CD4-positive, alpha-beta T cell treated with Interleukin-15 for 1 hour (primary cell): ENCODE measurements at places on chromosomes 6 and 20.

- DNase-seq = no peak
Observed at GRCh38 chr6:151721671-151722070, 85.8 kb upstream of the ESR1 start.

DNA sequence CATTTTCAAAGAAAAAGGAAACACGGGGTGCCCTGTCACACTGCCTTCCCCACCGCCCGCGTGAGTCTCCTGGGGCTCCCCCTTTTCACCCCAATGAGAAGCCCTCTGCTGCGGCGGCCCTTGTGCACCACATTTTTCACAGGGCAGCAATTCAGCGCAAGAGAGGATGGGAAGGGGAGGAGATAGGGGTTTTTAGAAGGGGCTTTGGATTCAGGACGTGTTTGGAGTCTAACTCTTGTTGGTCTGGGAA is 726 bp upstream of the ARFGEF3 start:
- no peak for DNase-seq

- DNase-seq = no peak
Observed at GRCh38 chr6:87196275-87196842, 41.0 kb downstream of the ZNF292 start.

- no peak for DNase-seq
Observed at GRCh38 chr20:18611492-18611891, 23.6 kb downstream of the DTD1 start.

DNA sequence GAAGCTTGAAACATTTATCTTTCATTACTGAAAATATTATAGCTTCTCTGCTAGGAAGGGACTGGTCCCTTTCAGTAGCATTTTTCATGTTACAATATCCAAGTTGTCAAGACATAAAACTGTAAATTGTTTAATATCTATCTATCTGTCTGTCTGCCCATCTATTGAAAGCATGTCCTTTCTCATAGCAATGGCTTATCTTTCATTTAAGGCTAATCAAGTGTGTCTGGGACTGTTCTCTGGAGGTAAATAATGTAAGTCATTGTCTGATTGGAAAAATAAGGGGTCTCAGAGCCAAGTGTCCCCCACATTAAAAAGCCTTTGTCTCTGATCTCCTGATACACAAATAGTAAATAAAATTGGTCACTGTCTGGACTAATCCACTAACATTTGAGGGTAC is 135.5 kb downstream of the PKHD1 start:
- DNase-seq = no peak

DNA sequence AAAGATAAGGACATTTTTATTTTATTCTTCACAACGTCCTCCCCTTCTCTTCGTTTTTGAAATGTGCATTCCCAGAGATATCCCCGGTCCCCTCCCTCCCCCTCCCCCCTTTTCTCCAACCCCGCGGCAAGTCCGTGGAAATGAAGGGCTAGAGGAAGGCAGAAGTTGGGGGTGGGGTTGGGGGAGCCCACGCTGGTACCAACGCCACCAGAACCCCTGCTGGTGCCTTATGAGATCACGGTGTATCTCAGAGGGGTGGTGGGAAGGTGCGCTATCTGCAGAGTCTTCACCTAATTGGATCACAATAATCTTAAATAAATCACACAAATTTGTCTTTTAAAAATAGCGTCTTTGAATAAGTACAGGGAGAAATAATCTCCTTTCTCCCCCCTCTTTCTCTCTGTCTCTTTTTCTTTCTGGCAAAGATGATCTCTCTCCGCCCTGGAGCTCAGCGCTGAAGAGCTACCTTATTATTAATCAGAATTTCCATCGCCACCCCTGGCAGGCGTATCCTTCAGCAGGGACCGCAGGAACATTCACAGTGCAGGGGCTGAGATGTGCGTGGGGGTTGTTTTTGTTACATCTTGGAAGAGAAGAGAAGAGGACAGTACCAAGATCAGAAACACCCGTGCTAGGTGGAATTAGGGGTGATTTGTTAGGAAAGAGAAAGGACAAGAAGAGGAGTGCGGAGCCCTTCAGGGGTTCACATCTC is 915 bp downstream of the CLVS2 start:
- DNase-seq = no peak

DNA sequence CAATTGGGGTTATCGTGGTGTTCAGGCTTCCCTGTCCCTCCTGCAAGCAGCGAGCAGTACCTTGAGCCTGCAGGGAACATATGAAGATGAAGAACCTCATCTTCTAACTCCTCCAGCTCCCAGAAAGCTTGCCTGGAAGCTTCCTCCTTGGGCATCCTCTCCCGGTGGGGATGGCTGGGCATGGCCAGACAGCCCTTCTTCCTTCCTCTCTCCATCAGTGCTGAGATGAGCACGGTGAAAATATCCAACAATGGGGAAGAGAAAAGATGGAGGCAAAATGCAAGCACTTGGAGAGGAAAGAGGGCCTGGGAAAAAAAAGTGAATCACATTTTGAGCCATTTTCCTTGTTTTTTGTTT is 107.7 kb upstream of the FOXA2 start:
- no peak for DNase-seq

DNA sequence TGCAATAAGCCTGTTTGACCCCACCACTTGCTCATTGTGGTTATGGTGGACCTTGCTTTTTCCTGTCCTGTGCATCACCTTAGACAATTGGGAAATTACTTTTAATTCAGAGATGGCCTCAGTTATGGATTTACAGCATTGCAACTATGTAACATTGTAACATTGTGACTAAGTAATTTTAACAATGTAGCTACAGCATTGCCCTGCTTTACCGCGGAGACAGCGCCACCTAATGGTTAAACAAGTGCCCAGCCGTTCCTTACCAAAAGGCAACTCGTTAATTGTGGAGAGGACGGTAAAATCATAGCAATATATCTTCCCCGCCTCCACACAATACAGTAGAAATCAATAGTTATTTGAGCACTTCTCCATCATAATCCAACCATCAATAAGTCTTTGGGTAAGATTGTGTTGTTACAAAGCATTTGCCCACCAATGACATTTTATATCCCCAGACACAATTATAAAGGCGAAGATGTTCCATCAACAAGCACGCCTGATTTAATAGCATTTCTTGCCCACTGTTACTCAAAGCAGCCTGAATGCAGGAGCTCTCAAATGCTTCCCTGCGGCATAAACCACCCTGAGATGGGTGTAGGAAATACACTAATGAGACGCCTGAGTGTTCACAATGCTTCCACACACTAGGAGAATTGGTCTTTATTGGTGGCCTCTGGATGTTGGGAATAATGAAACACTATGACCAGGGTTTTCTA is 93.7 kb downstream of the PROKR2 start:
- peak; percentile 30 for DNase-seq

DNA sequence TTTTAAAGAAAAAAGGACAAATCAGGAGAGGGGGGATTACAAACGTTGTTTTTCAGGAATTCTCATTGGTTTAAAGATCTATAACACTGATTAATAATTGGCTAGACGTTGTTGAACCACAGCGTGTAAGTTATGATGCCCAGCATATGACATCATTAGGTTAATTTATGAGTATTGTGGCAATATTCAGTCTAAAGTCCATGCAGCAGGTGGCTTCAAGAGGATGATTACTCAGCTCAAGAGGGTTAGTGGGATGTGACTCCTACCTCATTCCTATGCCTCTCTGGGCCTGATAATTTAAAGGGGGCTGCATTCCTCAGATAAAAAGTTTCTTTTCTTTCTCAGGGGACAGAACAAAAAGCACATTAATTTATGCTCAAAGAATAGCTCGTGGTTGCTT is 1309.0 kb downstream of the EPHA7 start:
- DNase-seq = no peak
